Small intestine (tissue), 16 donors: ENCODE measurements at places on chromosomes 13 and 19.

DNA sequence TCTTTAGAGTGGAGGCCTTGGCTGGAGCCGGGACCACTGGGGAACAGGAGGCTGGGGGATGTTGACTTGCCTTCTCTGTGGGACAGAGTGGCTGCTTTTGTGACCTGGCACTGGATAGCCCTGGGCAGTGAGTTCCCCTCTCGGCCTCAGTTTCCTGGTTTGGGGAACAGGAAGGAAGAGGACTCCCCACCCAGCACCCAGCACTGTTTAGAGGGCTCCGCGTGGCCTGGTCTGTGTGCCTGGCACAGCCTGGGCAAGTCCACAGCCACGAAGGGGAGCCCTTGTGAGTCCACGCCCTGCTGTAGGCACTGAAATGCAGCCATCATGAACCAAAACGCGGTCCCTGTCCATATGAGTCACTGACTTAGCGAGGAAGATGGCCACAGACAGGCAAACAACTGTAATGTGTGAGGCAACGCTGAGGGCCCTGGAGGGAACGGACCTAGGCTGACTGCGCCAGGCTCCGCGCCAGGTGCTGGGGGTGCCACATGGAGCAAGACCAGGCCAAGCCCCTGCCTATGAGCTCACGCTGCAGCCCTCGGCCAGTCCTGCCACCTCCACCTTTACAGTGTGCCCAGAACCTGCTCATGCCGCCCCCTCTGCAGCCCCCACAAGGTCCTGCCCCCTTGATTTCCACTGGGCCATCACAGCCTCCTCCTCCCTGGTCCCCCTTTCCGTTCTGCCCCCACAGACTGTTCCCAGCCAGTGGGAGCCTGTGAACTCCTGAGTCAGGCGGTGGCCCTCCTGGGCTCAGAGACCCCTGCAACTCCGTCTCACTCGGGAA is 35.5 kb downstream of the PAK4 start:
- H3K27me3 ChIP-seq = no peaks in the 10 kb centered on the region
- no peak overlapping the region for H3K4me3 ChIP-seq
- no peak overlapping the region for H3K27ac ChIP-seq
- no peaks in the 10 kb centered on the region for H3K4me1 ChIP-seq
- H3K36me3 ChIP-seq = peaks cover 3% of the 10 kb centered on the region

DNA sequence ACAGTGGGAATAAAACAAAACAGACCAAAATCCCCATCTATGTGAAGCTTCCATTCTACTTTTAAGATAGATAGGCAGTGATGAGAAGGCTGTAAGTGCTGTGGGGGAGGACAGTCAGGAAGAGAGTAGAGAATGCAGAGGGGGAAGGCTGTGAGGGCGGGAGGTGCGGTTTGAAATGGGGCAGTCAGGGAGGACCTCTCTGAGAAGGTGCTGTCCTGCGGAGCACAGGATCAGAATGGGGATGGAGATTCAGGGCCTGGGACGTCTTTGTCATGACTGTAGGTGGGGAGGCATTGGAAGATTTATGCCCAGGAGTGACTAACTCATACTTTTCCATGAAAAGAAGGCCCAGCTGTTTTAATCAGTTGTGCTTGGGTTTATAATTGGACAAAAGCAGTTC is 3.9 kb upstream of the GPR183 start:
- peaks cover 9% of the 10 kb centered on the region for H3K4me1 ChIP-seq
- H3K36me3 ChIP-seq = peaks cover 21% of the 10 kb centered on the region
- H3K27ac ChIP-seq = no peak overlapping the region
- H3K27me3 ChIP-seq = no peaks in the 10 kb centered on the region
- H3K4me3 ChIP-seq = no peak overlapping the region

DNA sequence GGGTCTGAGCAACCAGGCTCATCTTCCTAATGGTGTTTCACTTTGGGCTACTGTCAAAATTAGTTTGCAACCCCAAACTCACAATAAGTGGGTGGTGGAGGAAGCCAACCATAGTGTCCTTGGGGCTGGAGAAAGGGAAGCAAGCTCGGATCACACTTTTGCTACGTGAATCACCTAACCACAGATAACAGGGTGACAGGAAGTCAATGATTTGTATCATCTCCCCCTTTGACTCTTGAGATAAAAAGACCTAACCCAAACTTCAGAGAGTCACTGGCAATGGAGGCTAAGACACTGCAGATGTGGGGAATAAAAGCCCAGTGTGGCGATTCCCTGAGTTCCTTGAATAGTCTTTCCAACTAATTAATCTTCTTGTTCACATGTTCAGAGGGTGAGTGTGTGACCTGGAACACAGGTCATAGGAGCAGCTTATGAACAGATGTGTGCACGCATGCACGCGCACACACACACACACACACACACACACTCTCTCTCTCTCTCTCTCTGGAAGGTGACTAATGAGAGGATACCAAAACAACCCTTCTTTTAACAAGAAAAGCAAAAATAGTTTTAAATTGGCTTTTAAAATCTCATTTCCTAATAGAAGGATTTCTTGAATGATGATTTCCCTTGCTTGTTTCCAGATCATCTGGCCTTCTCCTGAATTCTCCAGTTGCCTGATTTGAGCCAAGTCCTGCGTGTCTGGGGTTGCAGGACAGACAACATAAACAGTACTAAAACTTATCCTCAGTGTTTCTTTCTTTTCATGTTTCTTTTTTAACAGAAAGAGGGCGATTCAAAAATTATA is 21.2 kb upstream of the DOCK9 start:
- no peak overlapping the region for H3K27ac ChIP-seq
- H3K4me3 ChIP-seq = no peak overlapping the region
- H3K27me3 ChIP-seq = no peaks in the 10 kb centered on the region

- no peaks in the 10 kb centered on the region for H3K27me3 ChIP-seq
- H3K36me3 ChIP-seq = no peaks in the 10 kb centered on the region
- no peak overlapping the region for H3K27ac ChIP-seq
- peaks cover 8% of the 10 kb centered on the region for H3K4me1 ChIP-seq
Observed at GRCh38 chr13:43389983-43390382, 366.6 kb downstream of the DNAJC15 start.

DNA sequence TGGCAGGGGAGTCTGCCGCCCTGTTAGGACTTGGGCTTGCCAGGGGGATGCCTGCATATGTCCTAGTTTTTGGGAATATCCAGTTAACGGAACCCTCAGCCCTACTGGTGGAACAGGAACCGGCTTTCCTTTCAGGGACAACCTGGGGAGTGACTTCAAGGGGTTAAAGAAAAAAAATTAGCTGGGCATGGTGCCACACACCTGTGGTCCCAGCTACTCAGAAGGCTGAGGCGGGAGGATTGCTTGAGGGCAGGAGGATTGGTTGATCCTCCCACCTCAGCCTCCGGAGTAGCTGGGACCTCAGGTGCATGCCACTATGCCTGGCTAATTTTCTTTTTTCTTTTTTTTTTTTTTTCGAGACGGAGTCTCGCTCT is 22.5 kb downstream of the LDLR start:
- H3K4me3 ChIP-seq = no peak overlapping the region
- peaks cover 32% of the 10 kb centered on the region for H3K36me3 ChIP-seq
- H3K4me1 ChIP-seq = no peaks in the 10 kb centered on the region
- no peak for DNase-seq

- peaks cover 6% of the 10 kb centered on the region for H3K36me3 ChIP-seq
- no peak overlapping the region for H3K27ac ChIP-seq
- peaks cover 19% of the 10 kb centered on the region for H3K4me1 ChIP-seq
- no peak for DNase-seq
- H3K27me3 ChIP-seq = no peaks in the 10 kb centered on the region
Observed at GRCh38 chr19:534088-534487, 2.5 kb downstream of the CDC34 start.

- no peak for DNase-seq
- no peaks in the 10 kb centered on the region for H3K36me3 ChIP-seq
- H3K4me3 ChIP-seq = no peak overlapping the region
Observed at GRCh38 chr19:39224910-39225309, 19.9 kb downstream of the IFNL3 start.
